ENCODE measurements at places on chromosomes 11 and 22.

DNA sequence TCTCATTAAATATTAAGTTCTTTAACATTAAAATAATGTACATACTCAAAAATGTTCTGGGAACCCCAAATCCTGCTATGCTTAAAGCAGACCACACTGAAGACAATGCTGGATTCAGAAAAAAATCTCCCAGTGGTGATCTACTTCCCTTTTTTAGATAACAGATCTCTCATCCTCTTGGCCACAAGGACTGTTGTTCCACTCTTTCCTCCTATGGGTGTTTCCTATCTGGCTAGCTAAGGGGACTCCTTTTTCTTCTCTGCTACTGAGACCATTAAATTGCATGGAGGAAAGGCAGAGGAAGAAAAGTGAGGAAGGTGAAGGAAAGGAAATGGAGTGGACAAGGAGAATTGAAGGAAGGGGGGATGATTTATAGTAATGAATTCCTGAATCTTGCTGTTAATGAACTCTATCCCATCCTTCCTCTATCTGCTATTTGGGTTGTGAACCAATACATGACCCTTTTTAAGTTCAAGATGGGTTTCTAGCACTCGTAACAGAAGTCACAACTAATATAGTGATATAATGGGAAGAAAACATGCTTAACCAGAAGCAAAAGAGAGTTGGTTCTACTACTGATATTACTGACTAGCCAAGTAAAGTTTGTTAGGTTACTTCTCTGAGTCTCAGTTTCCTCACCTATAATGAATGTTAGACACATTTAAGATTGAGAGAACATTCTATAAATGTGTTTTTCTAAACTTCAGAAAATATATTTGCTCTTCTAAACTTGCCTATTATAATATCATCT lies 53.2 kb downstream of the PIK3C2A start:
- no peak for DNase-seq

DNA sequence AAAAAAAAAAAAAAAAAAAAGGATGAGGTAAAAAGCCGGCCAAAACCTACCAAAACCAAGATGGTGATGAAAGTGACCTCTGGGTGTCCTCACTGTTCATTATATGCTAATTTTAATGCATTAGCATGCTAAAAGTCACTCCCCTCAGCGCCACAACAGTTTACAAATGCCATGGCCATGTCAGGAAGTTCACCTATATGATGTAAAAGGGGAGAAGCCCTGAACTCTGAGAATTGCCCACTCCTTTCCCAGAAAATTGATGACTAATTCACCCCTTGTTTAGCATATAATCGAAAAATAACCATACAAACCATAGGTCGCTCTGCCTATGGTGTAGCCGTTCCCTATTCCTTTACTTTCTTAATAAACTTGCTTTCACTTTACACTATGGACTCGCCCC lies 11.1 kb downstream of the C11orf96 start:
- DNase-seq = no peak

- peak; percentile 56 for DNase-seq
Observed at GRCh38 chr11:1458340-1459218, 28.0 kb downstream of the MOB2 start.

DNA sequence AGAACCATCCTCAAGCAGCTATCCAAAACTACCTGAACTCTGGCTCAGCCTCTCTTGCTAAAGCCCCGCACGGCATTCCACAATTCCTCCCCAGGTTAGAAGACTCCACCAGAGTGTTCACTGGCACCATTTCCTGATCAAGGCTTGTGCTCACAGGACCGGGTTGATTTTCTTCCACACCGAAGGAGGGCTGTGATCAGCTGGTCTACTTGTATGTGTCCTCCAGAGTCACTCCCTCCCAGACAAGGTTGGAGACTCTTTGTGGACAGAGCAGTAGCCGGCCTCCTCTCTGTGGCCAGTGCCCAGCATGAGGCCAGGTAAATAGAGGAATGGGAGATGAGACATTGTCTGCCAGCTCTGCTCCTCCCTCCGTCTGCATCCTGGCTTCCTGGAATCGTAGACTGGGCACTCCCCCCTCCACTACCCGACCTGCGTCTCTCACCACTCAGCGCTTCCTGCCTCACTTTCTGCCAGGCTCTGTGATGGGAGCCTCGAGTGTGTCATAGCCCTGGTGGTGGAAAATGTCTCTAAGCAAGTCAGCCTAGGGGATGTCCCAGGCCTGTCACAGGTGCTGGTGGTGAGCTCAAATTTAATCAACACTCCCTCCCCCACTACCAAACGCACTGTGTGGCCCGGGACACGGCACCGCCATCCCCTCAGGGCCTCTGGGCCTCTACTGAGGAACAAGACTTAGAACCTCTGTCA lies 12.5 kb upstream of the TMPRSS6 start:
- DNase-seq = no peak

DNA sequence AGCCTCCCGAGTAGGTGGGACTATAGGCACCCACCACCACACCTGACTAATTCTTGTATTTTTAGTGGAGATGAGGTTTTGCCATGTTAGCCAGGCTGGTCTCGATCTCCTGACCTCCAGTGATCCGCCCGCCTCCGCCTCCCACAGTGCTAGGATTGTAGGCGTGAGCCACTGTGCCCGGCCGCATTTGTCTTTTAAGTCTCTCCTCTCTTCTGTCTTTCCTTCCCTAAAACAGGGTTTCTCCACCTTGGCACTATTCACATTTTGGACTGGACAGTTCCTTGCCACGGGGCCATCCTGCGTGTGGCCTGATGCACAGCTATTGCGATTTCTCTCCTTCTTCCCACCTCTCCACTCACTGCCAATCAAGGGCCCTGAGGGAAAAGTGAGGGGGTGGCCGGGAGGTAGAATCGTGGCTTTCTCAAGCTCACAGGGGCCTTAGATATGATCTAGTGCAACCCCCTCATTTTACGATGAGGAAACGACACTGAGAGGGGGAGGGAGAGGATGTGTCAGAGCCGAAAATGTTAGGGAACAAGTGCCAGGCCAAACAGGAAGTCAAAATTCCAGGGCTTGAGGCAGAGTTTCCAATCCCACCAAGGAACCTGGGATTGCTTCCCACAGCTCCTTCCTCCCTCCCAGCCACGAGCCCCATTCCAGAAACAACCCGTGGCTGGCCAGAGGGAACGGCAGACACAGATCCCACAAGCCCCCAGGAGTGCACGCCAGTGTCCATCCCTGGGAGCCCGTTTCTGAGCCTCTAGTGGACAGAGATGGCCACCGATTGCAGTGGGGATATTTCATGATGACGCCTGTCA lies 21.2 kb downstream of the SCGB1A1 start:
- DNase-seq = no peak

- DNase-seq = no peak
Observed at GRCh38 chr22:17695986-17696385, 57.4 kb downstream of the BCL2L13 start.

GRCh38 chr11:65781962-65782815 lies 1.4 kb upstream of the AP5B1 start:
- DNase-seq = no peak

DNA sequence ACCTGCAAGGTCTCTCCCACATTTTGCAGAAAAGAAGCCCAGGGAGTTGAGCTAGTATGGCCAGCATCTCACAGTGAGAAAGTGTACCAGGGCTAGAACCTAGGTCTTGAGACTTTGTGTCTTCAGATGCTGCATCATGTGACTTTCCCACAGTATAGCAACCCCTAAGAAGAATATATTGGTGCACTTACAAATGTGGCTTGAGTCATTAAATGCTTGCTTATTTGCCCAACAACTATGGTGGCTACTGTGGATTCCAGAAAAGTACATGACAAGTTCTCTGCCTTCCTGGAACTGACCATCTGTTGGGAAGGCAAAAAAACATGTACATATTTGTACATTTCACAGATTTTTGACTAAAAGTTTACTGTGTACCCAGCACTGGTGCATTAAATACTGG lies 55.0 kb downstream of the POLD3 start:
- DNase-seq = no peak

- no peak for DNase-seq
Observed at GRCh38 chr22:36860017-36860416, 789 bp upstream of the NCF4 start.

DNA sequence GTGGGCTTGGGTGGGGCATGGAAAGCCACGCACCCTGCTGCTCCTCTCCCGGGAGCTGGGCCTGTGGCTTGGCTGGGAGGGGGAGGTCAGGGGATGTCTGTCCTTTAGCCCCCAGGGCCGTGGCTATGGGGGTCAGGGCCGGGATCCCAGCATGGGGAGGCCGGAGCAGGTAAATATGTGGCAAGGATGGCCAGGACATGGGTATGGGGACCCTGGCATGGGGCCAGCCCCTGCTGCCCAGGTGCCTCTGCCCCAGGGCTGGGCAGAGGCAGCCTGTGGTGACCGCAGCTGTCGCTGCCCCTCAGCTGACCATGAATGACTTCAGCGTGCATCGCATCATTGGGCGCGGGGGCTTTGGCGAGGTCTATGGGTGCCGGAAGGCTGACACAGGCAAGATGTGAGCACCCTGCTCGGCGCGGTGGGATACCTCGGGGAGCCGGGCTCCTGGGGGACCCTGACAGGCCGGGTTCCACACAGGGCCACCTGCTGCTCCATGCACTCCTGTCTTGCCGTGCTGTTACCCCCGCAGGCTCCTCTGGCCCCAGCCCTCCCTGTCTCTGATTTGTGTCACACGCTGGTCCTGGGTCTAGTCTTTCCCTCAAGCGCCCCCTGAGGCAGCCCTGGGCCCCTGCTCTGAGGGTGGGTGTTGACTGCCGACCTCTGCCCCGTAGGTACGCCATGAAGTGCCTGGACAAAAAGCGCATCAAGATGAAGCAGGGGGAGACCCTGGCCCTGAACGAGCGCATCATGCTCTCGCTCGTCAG lies 8.1 kb upstream of the ANKRD13D start:
- no peak for DNase-seq

- no peak for DNase-seq
Observed at GRCh38 chr11:70415642-70416395, 17.5 kb downstream of the CTTN start.

DNA sequence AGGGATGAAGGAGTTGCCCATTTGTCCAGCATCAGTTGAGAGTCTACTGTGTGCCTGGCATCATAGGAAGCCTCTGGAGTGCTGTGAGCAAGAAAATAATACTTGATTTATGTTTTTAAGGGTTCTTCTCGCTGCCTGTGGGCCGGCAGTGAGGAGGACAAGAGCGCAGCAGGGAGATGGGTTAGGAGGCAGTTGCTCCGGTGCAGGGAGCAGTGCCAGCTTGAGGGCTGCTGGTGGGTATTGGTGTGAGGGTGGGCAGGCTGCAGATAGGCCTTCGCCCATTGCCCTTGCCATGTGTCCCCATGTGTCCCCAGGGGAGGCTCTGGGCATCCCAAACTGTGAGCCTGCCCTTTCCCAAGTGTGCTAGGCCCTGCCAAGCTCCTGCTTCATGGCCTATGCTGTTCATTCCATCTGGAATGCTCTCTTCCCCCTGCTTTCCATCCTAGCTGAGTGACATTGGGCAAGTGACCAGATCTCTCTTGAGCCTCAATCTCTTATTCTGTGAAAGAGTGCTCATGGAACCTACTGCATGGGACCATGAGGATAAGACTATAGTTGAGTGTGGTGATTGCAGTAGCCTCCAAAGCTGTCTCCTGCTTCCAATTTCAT lies 19.8 kb downstream of the BMAL1 start:
- DNase-seq = no peak

GRCh38 chr11:19345848-19346681 lies 105.3 kb upstream of the E2F8 start:
- DNase-seq = no peak

- DNase-seq = no peak
Observed at GRCh38 chr11:35122308-35122707, 16.7 kb upstream of the CD44 start.

- no peak for DNase-seq
Observed at GRCh38 chr11:96376796-96377195, 12.9 kb downstream of the CCDC82 start.

DNA sequence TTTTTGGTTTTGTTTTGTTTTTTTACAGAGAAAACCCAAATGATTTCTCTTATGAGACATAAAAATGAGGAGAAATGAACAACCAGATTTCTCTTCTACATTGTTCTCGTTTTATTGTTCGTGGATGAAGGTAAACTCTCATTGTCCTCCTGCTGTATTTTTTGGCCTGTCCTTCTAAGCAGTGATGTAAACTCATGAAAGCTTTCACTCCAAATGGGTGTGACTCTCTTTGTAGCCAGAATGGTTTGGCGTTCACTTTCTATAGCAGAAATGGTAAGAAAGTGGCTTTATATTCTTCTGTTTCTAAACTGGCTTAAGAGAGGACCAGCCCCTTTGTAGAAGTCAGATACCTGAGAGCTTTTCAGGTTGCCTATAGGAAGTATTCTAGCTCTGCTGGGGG lies 15.5 kb upstream of the BMAL1 start:
- no peak for DNase-seq

- DNase-seq = no peak
Observed at GRCh38 chr22:30572840-30573593, 1.4 kb downstream of the GAL3ST1 start.

GRCh38 chr11:44962464-44962863 lies 11.8 kb upstream of the TP53I11 start:
- no peak for DNase-seq

DNA sequence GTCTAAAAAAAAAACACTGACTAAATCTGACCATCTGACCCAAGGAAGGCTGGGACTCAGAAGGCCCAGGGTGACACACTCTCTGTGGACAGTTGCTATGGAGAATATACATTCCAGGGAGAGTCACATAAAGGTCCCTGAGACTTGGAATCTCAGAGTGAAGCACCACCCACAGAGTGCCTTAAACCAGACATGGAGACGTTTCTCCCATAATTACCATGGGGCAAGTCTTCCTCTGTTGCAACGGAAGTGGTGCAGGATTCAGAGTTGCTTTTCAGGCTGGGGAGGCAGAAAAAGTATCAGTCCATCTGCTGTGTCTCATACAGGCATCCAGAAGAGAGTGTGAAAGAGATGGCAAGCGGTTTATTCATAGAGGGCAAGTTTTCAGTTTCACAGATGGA lies 58.7 kb upstream of the SLN start:
- no peak for DNase-seq

DNA sequence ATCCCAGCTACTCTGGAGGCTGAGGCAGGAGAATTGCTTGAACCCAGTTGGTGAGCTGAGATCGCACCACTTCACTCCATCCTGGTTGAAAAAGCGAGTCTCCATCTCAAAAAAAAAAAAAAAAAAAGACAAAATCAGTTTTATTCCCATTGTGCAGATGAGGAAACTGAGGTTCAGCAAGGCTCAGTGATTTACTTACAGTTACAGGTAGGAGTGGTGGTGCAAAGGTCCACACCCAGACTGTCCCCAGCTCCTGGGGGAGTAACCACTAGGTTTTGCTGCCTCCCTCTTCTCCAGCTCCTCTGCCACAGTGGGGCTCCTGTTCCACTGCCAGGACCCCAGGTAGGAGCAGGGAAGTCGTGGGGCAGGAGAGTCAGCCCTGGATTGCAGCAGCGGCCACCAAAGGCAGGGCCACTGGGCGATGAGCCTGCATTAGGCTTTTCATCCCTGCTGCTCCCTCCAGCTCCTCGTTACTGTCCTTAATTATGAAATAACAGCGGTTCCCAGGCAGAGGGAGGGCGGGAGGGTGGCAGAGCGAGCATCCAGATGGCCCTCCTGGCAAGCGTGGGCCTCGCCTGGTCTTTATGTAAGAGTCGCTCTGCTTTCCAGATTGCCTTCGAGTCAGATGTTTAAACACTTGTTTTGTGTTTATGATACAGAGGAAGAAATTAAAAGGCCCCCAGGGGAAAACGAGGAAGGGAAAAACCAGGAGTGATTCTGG lies 15.5 kb upstream of the RASD2 start:
- no peak for DNase-seq

GRCh38 chr11:110966131-110966530 lies 253.9 kb upstream of the ARHGAP20 start:
- DNase-seq = no peak

Data from NCI-H187 (cell line).